ENCODE measurements at places on chromosomes 2 and 18.

- no peak for DNase-seq
Observed at GRCh38 chr2:236861944-236862343, 223.7 kb upstream of the COPS8 start.

- DNase-seq: no peak
Observed at GRCh38 chr2:61762292-61762691, 91.6 kb downstream of the FAM161A start.

DNA sequence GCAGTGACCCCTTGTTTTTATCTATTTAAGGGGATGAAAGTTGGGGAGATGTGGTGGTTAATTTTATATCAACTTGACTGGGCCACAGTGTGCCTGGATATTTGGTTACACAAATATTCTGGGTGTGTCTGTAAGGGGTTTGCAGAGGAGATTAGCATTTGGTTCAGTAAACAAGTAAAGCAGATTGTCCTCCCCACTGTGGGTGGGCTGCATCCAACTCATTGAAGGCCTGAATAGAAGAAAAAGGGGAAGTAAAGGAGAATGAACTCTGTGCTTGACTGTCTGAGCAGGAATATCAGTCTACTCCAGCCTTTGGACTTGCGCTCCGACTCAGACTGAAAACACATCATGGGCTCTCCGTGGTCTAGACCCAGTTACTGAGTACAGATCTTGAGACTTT, 80.9 kb downstream of the GCA start:
- DNase-seq: no peak

DNA sequence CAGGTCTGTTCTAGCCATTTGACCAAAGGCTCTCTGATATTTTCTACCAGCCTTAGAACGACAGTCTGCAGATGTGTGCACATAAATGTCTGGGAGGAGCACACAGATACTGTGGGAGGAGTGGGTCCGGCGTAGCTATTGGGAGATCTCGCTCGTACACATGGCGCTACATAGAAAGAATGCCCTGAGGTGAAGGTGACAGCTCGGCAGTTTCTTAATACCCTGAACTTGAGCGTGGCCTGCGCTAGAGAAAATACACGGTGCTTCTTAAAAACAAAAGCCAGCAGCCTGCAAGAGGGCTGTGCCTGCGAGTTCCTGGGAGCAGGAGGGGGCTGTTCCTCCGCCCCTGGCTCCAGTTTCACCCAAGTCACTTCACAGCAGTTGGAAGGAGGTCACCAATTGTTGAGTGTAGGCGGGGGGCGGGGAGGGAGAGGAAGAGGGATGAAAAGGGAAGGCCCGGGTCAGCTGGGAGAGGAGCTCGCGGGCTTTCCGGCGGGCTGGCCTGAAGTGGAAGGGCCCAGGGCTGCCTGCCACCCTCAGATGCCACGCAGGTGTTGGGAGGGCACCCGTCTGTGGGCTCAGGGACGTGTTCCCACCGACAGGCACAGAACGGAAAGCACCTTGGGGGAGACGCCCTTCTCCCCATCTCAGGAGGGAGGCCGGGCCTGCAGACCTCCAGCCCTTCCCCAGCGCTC, 124.7 kb upstream of the ZNF516 start:
- DNase-seq: peak; percentile 52

DNA sequence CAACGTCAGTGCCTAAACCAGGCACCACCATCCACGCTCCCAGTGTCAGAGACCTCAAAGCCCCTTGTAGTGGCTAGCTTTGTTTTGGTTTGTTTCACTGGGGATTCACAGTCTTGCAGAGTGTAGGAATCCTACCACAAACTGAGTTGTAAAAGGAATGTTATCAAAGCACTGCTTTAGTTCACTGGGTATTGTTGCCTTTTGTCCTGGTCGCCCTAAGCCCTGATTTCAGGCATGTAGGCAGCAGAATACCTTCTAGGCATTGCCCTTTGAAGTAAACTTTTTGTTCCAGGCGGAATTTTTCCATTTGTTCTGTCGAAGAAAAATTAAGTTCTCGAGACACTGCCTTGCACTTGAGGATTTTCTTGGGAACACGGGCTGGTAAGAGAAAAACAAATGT, 29.4 kb downstream of the PTMA start:
- DNase-seq: no peak

DNA sequence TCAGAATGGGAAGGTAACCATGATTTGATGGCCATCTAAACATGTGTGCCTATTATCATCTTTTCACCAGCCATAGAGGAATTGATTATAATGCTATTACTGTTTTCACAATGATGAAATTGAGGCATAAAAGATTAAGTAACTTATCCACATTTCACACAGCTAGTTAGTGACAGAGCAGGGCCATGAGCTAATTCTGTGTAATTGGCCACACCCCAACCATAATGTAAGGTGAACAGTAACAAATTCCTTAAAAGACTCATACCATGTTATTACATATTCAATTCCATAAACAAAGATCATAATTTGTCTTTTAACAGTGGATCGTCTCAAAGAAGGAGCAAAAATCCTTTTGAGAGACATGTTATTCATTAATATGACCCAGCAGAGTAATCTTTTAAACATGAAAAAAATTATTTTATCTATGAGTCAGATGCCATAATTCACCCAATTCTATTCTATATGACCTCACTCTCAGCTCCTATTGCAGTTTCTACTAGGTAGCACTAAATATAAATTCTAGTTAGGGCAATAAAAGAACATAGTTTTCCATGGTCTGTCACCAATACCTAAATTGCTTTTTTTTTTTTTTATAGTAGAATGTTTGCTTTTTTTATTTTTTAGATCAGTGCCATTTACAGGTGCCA, 475.8 kb upstream of the SLC39A10 start:
- DNase-seq: no peak

DNA sequence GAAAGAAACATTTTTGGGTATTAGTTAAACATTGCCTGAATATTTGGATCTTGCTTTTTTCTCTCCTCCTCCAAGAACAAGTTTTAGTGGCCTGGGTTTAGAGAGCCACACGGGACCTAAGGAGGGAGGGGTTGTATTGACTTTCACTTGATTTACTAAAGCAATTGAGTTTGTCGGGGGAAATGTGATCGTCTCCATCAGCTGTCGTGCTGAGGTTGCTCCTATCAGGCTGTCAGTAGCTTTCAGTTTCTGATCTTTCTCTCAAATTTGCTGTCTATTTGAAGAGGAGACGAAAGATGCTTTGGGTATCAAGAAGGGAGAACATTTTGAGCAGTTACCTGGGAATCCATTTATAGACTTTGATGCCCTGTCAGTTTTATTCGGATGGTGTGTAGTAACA, 106.0 kb downstream of the SETBP1 start:
- no peak for DNase-seq

GRCh38 chr18:32351032-32351431, 119.7 kb downstream of the GAREM1 start:
- no peak for DNase-seq

DNA sequence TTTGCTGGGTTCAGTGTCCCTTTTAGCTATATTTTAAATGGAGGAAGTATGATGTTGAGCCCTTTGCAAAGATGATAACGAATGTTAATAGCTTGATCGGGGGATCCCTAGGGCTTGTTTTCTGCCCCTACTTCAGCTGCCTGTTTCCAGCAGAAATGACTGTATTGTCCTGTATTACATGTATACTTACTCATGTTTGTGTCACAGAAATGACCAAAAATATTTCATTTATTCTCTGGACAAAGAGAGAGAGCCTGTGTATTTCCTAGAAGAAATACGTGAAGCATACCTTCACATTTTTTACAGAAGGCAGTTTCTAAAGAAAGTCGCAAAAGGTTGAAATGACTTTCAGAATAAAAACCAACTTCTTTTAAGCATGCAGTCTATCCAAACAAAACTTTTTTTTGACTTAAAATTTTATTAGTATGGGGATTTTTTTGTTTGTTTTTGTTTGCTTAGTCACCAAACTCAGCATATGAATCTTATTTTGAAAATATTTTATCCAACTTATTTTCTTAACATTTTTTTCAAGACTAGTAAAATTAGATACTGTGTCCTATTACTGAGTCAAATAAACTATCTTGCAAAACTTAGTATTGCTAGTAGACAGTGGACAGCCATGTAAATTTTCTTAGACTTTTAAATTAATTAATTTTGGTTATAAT, 68.9 kb downstream of the PTRHD1 start:
- DNase-seq: no peak

- no peak for DNase-seq
Observed at GRCh38 chr2:144414324-144414845, 105.5 kb downstream of the ZEB2 start.

DNA sequence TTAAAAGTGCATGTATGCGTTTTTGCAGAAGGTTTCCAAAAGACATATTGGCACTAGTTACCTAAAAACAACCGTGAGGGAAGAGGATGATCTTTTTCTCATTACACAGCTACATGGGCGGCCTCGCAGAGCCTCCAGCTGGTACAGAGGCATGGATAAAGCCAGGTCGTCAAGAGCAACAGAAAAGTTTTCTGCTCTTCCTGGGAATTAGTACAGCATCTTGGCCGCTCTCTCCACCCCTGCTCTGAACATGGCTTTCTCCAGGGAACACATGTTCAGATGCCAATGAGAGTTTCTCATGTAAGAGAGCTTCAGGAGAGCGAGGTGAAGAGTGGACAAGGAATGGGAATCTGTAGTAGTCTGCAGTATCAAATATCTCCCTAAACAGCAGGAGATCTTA, 108.4 kb downstream of the ZEB2 start:
- peak; percentile 93 for DNase-seq

DNA sequence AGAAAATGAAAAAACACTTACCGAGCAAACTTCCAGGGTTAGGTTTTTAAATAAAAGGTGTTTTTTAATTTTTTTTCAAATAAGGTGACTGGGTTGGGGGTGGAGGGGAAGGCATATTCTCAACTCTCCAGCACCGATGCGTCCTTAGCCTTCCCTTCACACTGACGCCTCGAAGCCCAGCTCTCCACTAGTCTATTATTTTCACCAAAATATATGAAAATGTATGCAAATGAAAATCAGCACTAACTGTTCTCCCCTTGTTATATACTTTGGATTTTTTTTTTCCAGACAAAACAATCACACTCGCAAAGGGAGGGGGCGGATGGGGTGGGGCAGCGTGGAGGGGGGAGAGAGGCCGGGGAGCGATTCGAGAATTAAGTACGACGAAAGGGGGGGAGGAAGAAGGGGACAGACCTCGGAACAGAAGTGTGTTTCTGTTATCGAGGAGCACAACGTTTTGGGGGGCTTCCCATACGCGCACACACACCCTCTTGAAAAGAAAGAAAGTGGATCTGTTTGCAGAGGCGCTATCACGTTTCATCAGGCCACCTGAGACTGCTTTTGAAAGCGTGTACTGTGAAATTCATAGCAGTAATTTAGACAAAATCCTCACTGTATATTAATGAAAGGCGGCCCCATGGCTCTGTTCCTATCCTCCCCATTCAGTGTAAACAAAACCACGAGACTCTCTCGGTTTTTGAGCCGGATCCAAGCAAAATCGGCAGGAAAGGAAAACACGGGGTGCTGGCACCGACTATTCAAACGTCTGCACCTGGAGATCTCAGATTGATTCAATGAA, 2.4 kb upstream of the POU3F3 start:
- no peak for DNase-seq

DNA sequence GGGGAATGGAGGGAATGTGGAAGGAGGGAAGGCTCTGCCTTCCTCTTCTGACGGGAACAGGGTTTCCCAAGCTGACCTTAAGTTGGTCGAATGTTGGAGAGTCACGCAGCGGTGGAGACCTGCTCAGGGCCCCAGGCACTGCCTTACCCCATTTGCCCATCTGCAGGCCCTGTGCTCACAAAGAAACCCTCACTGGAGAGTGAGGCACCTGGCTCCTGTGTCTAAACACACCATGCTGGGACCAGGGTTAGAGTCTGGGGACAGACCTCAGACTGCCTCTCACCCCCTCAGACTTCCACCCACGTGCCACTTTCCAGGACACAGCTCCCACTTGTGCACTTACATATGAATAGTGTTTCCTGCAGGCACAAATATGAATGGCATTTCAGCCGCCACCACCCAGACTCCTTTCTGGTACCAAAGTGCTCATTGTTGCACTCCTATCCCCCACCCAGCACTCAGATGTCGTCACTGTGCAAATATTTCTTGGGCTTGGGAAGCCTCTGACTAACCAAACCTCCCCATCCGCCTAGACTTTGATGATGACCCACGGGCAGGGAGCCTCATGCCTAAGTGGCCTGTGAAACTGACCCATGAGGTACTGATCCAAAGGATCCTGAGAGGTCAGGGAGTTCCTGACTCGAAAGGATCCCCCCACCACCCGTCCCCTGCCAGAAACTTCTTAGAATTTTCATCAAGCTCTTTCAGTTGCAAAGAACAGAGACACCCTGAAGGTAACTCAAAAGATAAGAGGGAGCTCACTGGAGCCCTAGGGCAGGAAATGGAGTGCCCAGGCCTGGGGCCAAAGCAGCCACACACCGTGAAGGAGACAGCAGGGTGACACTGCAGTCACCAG, 78.3 kb downstream of the STPG4 start:
- DNase-seq: no peak

- no peak for DNase-seq
Observed at GRCh38 chr2:20637147-20637546, 13.8 kb downstream of the HS1BP3 start.

DNA sequence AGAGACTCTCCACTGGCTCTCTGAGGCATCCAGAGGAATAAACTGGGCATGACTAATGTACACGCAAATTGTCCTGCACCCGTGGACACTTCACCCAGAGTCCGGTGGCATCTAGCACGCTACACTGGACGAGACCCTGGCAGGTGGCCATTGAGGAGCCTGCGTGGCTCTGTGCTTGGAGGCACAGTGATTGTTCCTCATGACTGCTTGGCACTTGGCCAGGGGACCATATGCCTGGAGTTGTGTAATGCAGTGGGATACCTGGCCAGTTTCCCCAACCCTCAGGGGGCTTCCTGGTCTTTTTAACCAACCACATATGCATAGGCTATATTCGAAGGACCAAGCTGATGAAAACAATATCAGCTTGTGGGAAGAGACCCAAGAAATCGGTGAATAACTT, 66.6 kb downstream of the MTCL1 start:
- DNase-seq: peak; percentile 59

DNA sequence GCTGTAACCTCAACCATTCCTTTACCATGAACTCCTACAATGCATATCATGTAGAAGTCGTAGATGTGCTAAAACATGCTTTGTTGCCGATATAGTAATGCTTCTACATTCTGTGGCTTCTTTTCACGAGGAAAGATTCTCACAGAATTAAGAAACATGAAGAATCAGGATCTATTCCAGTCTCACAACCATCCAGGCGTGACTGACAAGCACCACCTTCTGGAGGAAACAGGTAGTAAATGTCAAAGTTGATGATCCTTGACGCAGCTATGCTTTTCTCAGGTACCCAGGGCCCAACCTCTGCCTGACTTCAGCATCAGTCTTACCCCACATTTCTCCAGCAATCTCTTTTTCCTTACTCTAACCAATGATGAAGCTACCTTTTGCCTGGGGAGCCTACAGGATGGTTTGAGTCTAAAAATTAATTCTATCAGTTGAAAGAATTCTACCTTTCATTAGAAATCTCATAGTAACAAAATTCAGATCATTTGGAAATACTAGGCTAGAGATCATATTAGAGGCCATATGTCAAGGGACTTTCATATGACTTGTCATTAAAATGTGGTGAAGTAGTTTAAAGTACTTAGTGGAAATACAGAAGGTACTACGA, 123.3 kb upstream of the RND3 start:
- DNase-seq: peak; percentile 8

DNA sequence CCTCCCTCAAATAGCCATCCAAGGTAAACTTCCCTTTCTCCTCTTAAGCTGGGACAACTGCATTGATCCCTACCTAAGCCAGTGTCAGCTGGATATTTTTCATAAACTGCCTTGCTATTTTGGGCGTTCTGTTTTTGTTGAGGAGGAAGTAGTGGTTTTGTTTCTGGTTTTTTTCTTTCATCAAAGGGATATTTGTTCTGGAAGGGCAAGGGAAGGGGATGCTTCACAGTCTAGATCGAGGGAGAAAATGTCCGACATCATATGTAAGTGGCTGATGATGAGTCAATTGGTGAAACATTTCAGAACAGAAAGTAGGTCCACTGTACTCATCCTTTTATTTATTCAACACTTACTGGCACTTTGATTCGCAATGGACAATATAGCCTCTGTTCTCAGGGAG, 31.0 kb downstream of the TANC1 start:
- DNase-seq: no peak

Data from NCI-H524 treated with DMSO at 0.1 percent for 48 hours (cell line).